ENCODE measurements at places on chromosomes 6 and 20. TPM values are rescaled to one million over a fixed set of nuclear protein-coding genes. Genes with fewer than 3 reads are reported as not detected.
A peak's percentile ranks its signal among the peaks of the same experiment; 100 is the strongest.

RSPH4A gene
- total RNA-seq = 0.24 TPM

C2 gene
- 2.4 TPM for total RNA-seq

ADAM33 gene
- not detected for total RNA-seq

NELFCD gene
- 122 TPM for total RNA-seq

CLPSL1 gene
- not detected for total RNA-seq

ADGB gene
- not detected for total RNA-seq

DNA sequence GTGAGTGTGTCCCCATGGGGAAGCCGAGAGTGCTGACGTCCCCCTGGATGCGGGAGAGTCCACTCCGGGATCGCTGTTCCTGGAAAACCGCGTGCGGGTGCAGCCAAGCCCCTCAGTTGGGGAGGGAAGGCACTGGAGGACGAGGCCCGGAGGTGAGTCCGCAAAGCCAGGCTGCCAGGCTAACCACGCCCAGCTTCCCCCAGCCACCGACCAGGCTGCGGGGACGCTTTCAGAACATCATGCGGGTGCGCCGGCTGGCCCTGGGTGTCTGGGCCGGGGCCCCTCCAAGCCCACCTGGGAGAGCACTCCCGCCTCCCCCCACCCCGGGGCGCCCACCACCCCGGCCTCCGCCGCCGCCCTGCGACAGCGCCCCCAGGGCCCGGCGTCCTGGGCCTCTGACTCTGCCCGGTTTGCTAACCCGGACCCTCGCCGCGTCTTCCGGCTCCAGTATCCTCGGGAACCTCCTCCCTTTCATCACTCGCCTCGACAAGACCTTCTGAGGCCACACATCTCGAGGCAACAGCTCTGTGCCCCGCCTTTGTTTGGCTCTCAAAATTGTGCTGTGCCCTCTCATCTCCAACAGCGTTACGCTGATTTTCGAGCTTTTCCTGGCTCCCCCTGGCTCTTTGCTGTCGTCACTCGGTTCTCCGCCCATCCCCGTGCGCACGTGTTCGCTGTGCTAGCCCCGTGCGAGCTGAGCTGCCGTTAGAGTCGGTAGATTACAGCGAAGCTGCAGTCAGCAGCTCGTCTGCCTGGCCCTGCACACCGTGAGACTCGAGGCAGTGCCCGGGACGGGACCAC, 47.1 kb upstream of the ENTPD6 start:
- no peaks in the 10 kb centered on the region for H3K4me1 ChIP-seq
- H3K27me3 ChIP-seq = no peaks in the 10 kb centered on the region
- H3K27ac ChIP-seq = no peak overlapping the region
- no peaks in the 10 kb centered on the region for H3K36me3 ChIP-seq
- no peak overlapping the region for H3K4me3 ChIP-seq
- no peak for DNase-seq

GRCh38 chr6:15378866-15379265, 133.0 kb downstream of the JARID2 start:
- H3K27ac ChIP-seq = no peak overlapping the region
- no peaks in the 10 kb centered on the region for H3K27me3 ChIP-seq
- no peak overlapping the region for H3K4me3 ChIP-seq
- H3K4me1 ChIP-seq = no peaks in the 10 kb centered on the region
- H3K36me3 ChIP-seq = no peaks in the 10 kb centered on the region
- no peak for DNase-seq

GRCh38 chr6:33620856-33621710, at the start of gene ITPR3:
Gene ITPR3, plus strand, starts transcription at chr6:33621322. Its CDS starts 281 bp downstream, at chr6:33621603.
- H3K27me3 ChIP-seq = no peaks in the 10 kb centered on the region
- H3K27ac ChIP-seq = peak within 1 kb of the TSS; percentile 78
- peaks cover 50% of the 10 kb centered on the region for H3K4me1 ChIP-seq
- peak; percentile 74 for DNase-seq

GRCh38 chr6:7728855-7729590, 3.1 kb downstream of the BMP6 start:
- DNase-seq = no peak
- peaks cover 4% of the 10 kb centered on the region for H3K36me3 ChIP-seq
- H3K4me1 ChIP-seq = peaks cover 44% of the 10 kb centered on the region
- 0 out of 2 replicates have a peak, but pooled peaks cover 4% of the 10 kb centered on the region for H3K27me3 ChIP-seq

DNA sequence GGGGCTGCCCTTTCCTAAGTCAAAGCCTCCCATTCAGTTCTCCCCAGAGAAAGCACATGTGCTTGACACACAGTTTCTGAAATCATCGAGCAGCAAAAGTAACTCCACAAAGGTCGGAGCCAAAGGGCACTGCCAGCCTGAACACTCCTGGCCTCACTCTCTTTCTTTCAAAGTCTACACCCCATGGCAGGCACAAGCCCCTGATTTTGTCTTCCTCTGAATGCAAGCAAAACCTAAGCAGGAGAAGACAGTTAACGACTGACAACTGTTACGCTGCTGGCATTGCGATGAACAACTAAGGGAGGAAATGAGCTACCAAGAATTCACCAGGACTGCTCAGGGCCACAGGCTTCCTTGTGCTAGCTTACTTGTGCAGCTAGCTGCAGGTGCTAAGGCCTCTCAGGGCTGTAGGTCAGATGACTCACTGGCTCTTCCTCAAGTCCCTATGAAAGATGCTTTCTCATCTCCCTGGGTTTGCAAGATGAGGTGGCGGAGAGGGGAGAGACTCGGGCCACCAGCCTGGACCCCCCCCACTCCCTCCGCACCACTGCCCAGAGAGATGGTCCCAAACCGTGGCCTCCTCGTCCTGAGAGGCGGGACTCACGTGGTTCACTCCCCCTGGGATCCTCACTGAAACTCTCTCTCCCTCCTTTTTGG, 208.2 kb downstream of the DLL1 start:
- no peaks in the 10 kb centered on the region for H3K36me3 ChIP-seq
- DNase-seq = no peak
- H3K27me3 ChIP-seq = peaks cover 68% of the 10 kb centered on the region
- no peak overlapping the region for H3K4me3 ChIP-seq
- no peaks in the 10 kb centered on the region for H3K4me1 ChIP-seq

DNA sequence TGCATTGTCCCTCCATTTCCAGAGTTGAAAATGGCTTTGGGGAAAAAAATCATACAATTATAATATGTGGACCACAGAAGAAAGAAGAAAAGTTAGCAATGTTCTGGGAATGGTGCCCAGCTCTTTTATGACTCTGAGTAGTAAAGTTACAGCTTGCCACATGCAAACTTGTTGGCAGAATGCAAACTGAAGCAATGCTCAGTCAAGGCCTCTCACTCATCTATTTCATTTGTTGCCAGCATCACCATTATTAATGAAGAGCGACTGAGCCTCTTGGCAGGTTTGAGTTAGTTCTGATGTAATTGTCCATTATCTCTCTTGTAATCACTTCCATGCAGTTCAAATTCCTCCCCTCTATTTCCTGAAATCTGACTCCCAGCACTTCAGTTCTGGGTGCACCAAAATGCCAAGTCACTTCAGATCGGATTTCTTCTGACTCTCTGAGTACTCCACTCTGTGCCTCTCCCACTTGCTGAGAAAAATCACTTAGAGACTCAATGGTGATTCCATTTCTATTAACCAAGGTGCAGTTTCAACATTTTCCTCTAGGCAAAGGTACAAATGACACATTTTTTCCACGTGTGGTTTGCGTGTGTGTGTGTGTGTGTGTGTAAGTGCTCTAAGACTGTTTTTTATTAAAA, 154.4 kb upstream of the STMND1 start:
- H3K27ac ChIP-seq = peak overlapping the region; percentile 92
- peak overlapping the region; percentile 34 for H3K4me3 ChIP-seq
- H3K27me3 ChIP-seq = no peaks in the 10 kb centered on the region
- peaks cover 23% of the 10 kb centered on the region for H3K4me1 ChIP-seq

DNA sequence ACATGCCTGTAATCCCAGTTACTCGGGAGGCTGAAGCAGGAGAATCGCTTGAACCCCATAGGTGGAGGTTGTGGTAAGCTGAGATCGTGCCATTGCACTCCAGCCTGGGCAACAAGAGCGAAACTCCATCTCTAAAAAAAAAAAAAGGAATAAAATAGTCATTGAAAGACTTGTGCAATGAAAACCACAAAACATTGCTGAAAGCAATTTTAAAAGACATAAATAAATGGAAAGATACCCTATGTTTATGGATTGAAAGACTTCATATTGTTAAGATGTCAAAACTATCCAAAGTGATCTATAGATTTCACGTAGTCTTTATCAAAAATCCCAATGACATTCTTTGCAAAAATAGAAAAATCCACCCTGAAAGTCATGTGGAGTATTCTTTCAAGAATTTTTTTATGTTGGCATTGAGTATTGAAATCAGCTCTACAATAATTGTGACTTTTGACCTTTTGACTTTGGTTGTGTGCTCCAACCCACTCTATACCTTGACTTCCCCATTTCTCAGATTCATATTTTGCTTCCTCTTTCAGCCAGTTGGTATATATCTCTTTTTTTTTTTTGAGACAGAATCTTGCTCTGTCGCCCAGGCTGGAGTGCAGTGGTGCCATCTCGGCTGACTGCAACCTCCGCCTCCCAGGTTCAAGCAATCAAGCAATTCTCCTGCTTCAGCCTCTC, 45.5 kb upstream of the SLC23A2 start:
- H3K36me3 ChIP-seq = no peaks in the 10 kb centered on the region
- H3K4me3 ChIP-seq = no peak overlapping the region
- DNase-seq = no peak
- no peak overlapping the region for H3K27ac ChIP-seq

DNA sequence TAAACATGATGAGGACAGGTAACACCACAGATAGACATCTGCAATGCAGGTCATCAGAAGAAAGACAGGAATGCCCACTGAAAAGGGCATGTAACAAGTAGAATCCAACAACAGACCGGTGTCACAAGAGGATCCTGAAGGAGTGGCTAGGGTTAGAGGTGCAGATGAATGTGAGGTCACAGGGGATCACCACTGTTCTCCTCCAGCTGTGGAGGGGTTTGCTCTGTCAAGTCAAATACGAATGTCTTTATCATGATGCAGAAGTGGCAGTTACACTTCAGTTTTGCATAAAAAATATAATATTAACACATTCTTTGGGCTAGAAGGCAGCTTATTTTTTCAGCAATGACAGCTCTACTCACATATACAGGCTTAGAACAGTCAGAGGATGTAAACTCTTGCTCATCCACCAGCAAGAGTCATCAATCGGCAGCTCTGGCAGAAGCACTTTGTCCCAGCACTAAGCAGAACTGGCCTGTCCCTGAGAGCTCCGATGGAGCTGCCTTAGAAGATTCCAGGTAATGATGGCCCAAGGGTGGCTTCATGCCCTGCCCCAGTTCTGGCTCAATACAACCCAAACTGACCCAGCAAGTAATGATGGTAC, 130.4 kb upstream of the TRAF3IP2 start:
- H3K4me1 ChIP-seq = peaks cover 12% of the 10 kb centered on the region
- DNase-seq = no peak
- H3K27ac ChIP-seq = no peak overlapping the region
- no peak overlapping the region for H3K4me3 ChIP-seq
- no peaks in the 10 kb centered on the region for H3K27me3 ChIP-seq

All from PC-9 (cell line).